ENCODE measurements at places on chromosomes 13 and 19. TPM values are rescaled to one million over a fixed set of nuclear protein-coding genes. Genes with fewer than 3 reads are reported as not detected.
A peak's percentile ranks its signal among the peaks of the same experiment; 100 is the strongest.

DNA sequence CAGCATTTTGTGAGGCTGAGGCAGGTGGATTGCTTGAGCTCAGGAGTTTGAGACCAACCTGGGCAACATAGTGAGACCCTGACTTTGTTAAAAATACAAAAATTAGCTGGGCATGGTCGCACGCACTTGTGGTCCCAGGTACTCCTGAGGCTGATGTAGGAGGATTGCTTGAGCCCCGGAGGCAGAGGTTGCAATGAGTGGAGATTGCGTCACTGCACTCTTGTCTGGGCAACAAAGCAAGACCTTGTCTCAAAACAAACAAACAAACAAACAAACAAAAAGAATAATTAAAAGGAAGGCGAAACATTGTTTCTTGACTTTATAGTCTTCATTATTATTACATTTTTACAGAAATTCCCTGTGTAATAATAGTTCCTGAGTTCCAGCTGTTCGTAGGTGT lies 15.9 kb downstream of the BIVM start:
- H3K36me3 ChIP-seq = no peaks in the 10 kb centered on the region
- H3K27ac ChIP-seq = no peak overlapping the region
- no peak for DNase-seq
- no peaks in the 10 kb centered on the region for H3K27me3 ChIP-seq

Gene RFX2
- 9.7 TPM for total RNA-seq

Gene LILRB3
- 2.5 TPM for total RNA-seq

DNA sequence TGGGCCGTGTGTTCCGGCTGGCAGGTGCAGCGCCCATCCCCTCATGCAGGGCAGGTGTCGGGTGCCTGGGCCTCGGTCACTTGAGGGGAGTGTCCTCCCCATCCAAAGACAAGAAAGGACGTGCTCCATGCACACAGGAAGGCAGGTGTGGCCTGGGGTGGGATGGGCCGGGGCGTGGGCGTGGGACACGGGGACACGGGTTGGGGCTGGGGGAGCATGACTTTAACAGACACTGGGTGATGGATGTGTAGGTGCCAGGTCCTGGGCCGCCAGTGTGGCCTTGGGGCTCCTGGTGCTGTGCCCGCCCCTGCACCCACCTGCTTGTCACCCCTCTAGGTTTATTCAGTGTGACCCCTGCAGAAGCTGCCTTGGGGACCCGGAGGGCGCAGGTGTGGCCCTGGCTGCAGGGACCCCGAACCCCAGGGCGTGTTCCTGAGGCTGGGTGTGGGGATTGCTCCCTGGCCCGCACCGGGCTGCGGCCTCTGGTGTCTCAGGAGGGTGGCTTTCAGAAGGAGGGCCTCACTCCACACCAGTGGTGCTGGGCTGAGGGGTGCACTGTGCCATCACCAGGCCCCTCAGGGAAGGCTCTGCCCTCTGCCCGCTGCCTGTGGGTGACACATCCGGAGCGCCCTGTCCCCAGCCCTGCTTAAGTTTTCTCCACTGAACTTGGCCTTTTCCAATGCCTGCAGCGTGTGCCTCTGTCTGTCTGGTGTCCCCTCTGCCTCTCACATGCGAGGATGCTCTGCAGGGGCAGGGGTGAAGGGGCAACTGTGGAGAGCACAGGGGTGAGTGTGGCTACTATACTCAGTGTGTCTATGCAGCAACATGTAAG lies 5.2 kb downstream of the TMEM255B start:
- H3K4me1 ChIP-seq = no peaks in the 10 kb centered on the region
- no peak overlapping the region for H3K27ac ChIP-seq
- H3K4me3 ChIP-seq = no peak overlapping the region
- no peaks in the 10 kb centered on the region for H3K27me3 ChIP-seq

Gene UBXN6
- total RNA-seq = 122 TPM

GRCh38 chr13:62626771-62627170 lies 1211.1 kb upstream of the PCDH20 start:
- H3K36me3 ChIP-seq = no peaks in the 10 kb centered on the region
- no peak overlapping the region for H3K4me3 ChIP-seq
- H3K4me1 ChIP-seq = no peaks in the 10 kb centered on the region
- no peak overlapping the region for H3K27ac ChIP-seq
- no peak for DNase-seq
- H3K27me3 ChIP-seq = no peaks in the 10 kb centered on the region

DNA sequence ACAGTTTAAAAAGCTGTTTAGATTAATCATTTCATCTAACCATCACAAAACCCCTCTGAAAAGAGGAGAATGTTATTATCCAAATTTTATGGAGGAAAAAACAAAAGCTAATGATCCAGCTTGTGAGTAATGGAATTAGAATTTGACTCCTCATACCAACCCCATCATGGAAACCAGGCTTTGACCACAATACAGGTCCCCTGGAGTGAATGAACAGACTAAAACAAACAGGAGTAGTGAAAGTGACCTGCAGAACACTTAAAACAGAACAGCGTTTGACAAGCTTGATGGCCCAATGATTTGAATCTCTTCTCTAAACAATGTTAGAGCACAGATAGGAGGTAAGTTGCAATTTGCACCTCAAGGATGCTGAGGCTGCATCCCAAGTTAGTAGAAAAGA lies 230.0 kb downstream of the DCT start:
- H3K27me3 ChIP-seq = no peaks in the 10 kb centered on the region
- H3K4me3 ChIP-seq = no peak overlapping the region
- peaks cover 4% of the 10 kb centered on the region for H3K4me1 ChIP-seq
- no peak for DNase-seq

DNA sequence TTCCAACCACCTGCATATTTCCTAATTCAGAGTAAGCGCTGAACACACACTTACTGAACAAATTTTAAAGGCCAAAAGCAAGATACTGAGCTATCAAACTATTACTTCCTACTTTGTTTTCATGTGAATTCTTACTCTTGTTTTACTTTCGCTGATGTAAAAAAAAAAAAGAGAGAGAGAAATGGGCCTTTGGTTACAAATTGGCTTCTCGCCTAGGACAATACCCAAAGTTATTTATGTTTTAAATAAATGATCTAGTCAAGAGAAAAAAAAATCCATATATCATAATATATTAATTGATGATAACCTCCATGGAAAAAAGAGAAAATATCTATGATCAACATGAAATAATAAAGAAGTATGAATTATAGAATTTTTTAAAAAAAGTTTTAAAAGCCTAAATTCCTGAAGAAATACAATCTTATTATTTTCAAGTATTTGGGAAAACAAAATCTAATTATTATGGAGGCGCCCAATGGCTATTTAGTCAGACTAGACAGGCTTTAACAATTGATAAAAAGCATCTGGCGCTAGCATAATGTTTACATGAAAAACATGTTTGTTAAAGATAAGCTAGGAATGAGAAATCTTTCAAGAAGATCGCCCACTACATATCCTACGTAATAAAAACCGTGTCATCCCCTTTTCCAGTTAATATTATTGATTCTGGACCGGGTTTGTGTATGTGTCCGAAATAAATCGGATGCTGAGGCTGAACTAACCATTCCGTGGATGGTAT lies 9.0 kb downstream of the COL4A1 start:
- H3K4me3 ChIP-seq = peak overlapping the region; percentile 24
- H3K4me1 ChIP-seq = peaks cover 36% of the 10 kb centered on the region
- H3K27ac ChIP-seq = peak overlapping the region; percentile 77
- no peaks in the 10 kb centered on the region for H3K27me3 ChIP-seq
- DNase-seq = no peak

DNA sequence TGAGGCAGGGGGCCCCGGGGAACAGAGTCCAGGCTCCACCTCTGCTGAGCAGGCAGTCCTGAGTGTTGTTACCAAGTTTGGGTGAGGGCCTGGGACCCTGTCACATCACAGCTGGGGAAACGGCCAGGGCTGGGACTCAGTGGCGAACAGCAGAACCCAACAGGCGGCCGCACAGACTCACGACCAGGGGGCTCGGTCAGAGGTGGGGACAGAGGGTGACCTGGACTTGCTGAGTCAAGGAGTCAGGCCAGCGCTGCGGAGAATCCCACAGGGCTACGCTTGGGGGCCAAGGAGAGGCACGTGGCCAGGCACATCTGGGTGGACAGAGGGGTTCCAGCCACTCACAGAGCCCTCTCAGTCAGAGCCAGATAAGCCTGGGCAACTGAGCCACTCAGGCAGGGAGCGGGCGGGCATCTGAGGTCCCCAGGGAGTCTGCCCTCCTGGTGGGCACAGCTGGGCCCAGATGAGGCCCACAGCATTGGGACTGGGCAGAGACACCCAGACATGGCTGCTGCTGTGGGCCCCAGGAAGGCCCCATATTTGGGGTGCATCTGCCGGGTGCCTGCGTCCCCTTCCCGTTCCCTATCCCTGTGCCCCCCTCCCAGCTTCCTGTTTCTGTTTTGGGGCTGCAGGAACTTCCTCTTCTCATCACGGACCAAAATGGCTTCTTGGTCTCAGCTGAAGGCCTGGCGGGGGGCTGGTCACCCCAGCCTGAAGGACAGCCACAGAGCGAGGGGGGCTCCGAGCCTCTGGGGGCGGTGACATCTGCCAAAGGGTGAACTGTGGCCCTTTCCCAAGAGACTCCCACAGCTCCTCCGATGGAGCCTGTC lies 34.0 kb downstream of the CEBPA start:
- H3K4me1 ChIP-seq = no peaks in the 10 kb centered on the region
- no peaks in the 10 kb centered on the region for H3K27me3 ChIP-seq
- no peak overlapping the region for H3K27ac ChIP-seq
- no peak for DNase-seq

DNA sequence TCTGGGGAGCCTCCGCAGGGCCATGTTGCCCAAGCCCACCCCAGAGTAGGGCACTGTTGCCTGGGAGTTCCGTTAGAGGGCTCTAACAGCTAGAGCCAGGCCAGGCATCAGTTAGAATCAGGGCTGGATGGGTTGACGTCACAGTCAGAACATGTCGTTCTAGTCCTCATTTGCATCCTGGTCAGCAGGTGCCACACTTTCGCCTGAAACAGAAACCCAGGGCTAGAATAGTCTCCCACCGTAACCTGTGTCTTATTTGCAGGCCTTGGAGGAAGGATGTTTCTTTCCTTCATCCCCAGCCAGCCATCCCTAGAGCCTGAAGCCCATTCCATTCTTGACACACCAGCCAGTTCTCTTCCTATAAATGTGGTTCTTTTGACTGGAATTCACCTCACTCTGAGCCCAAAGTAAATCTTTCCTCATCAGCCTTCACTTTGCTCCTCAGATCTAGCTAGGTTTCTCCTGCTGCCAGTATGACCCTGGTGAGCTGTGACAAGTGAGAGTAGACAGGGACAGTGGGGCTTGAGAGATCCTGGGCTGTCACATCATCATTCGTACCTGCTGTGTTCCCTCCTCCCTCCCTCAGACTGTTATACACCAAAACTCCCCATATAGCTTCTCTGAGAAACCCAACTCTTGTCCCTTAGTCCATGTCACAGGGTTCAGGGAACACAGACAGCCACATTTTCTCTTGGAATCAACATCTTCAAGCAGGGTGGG lies 12.2 kb upstream of the CCDC97 start:
- no peak overlapping the region for H3K4me3 ChIP-seq
- H3K27ac ChIP-seq = no peak overlapping the region
- H3K36me3 ChIP-seq = no peaks in the 10 kb centered on the region

Gene SUCLA2
- 39.8 TPM for total RNA-seq

GRCh38 chr13:112771877-112772538 lies 82.2 kb downstream of the ATP11A start:
- DNase-seq = no peak
- H3K4me3 ChIP-seq = no peak overlapping the region
- no peaks in the 10 kb centered on the region for H3K36me3 ChIP-seq
- peaks cover 3% of the 10 kb centered on the region for H3K4me1 ChIP-seq
- no peak overlapping the region for H3K27ac ChIP-seq

Gene CEACAM20
- total RNA-seq = not detected

- peaks cover 5% of the 10 kb centered on the region for H3K4me1 ChIP-seq
- no peak overlapping the region for H3K27ac ChIP-seq
- H3K36me3 ChIP-seq = no peaks in the 10 kb centered on the region
- H3K27me3 ChIP-seq = no peaks in the 10 kb centered on the region
- H3K4me3 ChIP-seq = no peak overlapping the region
These were observed 20.7 kb downstream of the NAXD start for GRCh38 chr13:110636053-110636475.

Gene KLF1
- not detected for total RNA-seq

DNA sequence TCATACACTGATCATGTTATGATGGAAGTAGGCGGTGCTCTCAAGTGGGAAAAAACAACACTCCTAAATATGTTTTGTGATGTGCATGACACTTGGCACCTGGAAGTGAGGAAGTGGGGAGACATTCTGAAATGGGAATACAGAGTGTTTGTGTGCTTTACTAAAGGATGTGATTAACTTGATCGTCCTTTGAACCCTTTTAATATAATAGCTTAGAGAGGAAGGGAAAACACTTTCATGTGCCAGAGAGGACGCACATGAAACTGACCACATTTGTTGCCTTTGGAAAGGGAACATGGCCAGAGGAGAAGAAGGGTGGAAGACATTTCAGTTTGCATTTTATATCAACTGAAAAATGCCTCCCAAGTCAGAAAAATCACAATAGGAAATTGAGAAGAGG lies 31.4 kb downstream of the SMAD9 start:
- H3K27me3 ChIP-seq = no peaks in the 10 kb centered on the region
- H3K36me3 ChIP-seq = no peaks in the 10 kb centered on the region
- H3K27ac ChIP-seq = no peak overlapping the region
- H3K4me3 ChIP-seq = no peak overlapping the region
- DNase-seq = no peak

GRCh38 chr13:40648040-40648439 lies 18.4 kb downstream of the FOXO1 start:
- no peaks in the 10 kb centered on the region for H3K36me3 ChIP-seq
- H3K4me1 ChIP-seq = peaks cover 39% of the 10 kb centered on the region
- no peak for DNase-seq
- H3K27me3 ChIP-seq = no peaks in the 10 kb centered on the region
- no peak overlapping the region for H3K27ac ChIP-seq

DNA sequence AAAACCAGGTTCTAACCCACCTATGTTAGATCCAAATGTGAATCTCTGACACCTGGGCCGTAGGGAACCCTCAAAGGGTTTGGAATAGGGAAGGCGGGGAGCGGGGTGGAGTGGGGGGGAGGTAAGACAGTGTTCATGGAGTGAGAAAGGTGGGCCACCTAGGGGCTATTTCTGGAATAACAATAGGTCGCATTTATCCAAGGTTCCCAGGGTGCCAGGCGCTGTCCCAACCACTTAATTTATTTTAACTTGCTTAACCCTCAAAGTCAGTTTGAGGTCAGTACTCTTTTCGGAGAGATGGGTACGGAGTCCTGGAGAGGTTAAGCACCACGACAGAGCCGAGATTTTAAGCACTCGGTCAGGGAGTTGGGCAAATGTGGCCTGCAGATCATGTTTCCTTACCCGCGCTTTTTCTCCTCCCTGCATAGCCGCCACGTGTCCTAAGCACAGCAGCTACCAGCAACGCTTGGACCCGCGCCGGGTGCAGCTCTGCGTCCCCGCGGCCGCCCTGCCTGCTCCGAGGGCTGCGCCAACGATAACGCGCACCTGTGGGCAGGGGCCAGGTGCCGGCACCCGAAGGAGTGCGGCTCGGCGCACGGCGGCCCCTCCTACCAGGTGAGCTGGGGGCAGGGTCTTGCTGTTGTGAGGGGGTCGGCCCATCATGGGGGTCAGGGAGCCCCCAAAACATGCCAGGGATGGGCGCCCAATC lies 25.0 kb upstream of the FXYD3 start:
- H3K27me3 ChIP-seq = no peaks in the 10 kb centered on the region
- no peaks in the 10 kb centered on the region for H3K4me1 ChIP-seq
- no peaks in the 10 kb centered on the region for H3K36me3 ChIP-seq
- H3K27ac ChIP-seq = no peak overlapping the region
- no peak overlapping the region for H3K4me3 ChIP-seq
- peak; percentile 65 for DNase-seq

GRCh38 chr13:97468331-97468730 lies 34.4 kb downstream of the RAP2A start:
- H3K4me1 ChIP-seq = no peaks in the 10 kb centered on the region
- no peak overlapping the region for H3K27ac ChIP-seq
- DNase-seq = no peak
